Fibroblast of mammary gland (primary cell): ENCODE measurements at places on chromosomes 6 and 20.
A peak's percentile ranks its signal among the peaks of the same experiment; 100 is the strongest.

DNA sequence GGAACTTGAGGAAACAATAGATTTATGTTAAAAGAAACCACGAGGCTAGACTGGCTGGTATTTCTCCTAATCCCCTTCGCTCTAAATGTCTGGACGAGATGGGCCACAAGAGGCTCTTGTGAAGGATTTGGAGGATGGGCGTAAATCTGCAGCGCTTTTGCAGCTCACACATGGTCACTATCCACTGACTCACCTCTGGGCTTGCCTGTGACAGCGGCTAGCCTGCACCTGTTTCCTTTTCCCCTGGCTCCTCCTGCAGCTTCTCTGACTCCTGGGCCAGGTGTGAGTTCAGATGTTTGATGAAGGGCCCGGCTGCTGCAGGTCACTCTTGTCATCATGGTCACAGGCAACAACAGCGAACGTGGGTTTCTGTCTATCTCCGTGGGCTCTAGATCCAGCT, 629.4 kb downstream of the CBLN4 start:
- no peak for DNase-seq

GRCh38 chr6:90131614-90132423, 164.8 kb downstream of the BACH2 start:
- peak; percentile 94 for DNase-seq

GRCh38 chr6:17212546-17213371, 68.4 kb upstream of the RBM24 start:
- no peak for DNase-seq

DNA sequence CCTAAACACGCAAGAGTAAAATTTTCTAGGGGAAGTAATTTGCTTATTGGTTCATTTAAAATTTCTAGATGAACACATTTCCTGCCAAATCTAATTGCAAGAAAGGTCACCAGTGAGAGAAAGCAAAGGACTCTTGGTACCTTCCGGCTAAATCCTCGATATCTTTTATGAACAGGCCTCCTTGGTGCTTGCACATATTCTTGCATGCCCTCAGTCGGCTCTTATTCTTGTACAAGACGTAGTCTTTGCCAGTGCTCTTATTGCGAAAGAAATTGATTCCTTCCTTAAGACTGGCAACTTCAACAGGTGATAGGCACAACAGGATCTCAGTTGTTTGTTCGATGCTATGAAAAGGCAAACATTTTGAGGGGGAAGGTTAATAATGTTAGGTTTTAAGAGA, 141.7 kb upstream of the CARMIL1 start:
- peak; percentile 39 for DNase-seq

GRCh38 chr20:12512755-12513154, 496.0 kb upstream of the SPTLC3 start:
- no peak for DNase-seq

- no peak for DNase-seq
Observed at GRCh38 chr20:20440481-20440880, 72.6 kb downstream of the INSM1 start.

GRCh38 chr6:113596387-113597230, 260.5 kb upstream of the MARCKS start:
- DNase-seq = peak; percentile 56

- no peak for DNase-seq
Observed at GRCh38 chr6:4698901-4699659, 77.1 kb upstream of the CDYL start.

DNA sequence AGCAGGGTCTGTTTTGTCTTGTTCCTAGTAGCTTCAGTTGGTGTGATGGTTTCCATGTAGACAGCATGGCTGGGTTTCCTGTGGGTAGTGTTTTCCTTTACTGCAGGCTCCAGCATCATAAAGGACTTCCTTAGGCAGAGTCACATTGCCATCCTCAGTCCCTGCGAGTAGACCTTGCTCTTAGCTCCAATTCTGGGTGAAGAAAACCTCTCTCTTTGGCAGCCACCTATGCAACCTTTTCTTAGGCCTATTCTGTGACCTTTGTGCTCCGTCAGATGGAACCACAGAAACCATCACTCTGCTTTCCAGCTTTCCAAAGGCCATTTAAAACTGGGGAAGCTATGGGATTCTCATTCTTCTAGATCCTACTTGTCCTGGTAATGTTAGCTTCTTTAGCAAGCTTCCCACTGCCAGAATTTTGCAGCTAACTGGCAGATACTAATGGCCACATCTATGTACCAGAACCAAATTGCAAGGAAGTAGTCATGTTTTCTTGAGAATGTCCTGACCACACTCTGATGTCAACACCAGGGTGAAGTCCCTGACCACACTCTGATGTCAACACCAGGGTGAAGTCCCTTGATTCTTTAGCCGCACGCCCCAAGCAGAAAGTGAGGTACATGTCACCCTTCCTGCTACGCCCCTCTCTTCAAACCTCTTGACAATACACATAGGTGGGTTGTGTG, 646.6 kb upstream of the HS3ST5 start:
- DNase-seq = no peak
